ENCODE measurements at places on chromosomes 6 and 20.

GRCh38 chr20:12949429-12949980 lies 59.3 kb upstream of the SPTLC3 start:
- DNase-seq = no peak

DNA sequence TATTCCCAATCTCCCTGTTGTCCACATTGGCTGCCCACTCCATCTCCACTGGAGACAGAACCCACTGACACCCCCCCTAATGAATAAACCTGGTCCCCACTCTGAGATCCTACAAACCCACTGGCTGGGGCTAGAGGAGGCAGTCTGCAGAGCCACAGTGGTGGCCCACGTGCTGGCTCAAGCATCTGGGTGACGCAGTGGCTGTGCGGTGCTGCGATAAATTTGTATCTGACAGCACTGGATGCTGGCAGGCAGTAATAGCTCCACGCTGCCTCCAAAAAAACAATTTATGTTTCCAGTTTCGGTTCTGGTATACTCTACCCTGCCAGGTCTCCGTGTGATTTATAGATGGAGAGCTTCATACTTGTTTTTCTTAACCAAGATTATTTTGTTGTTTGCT lies 87.1 kb upstream of the SYNDIG1 start:
- no peak for DNase-seq

DNA sequence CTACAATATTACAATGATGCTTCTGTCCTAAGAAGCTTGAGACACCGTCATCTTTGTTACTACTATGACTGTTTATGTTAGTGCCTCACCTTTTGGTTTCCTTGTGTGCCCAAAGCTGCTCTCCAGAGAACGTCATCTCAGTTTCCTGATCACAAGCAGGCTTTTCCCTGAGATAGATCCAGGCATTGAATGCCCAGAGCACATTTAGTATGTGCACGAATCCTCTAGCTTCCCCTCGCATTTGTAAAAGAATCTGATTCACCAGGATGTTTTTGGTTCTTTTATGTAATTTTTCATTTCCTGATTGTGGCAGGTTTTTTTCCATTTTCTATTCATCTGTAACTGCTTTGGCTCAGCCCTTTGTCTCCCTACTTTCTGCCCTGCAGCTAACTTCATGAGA lies 100.2 kb upstream of the TMEM181 start:
- DNase-seq = no peak

GRCh38 chr6:169212897-169213813 lies 40.5 kb downstream of the THBS2 start:
- peak; percentile 89 for DNase-seq

DNA sequence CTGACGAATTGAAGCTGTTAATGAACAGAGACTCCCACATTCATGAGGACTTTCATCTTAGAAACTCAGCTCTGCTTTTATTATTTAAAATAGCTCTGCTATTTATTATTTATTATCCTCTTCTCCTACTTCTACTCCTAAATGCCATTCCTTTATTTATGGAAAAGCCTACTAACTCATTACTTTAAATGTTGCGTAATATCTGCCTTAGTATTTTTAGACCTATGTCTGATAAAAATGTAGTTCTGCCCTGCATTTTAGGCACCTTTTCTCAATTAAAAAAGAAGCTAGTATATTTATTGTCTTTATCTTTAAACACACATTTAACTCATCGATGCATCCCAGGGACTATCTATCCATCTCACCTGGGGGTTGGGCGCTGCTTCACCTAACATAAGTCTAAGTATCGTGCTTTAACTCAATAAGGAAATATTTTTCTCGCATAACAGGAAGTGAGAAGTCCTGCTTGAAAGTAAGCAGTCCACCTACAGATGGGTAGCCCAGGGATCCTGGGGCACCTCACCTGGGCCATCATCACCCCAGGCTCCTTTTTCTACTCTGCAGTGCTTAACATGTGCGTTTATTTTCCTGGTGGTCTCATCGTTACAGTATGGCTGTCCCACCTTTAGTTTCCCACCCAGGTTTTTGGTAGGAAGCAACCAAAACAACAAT lies 31.3 kb upstream of the FAM184A start:
- no peak for DNase-seq

GRCh38 chr6:43021270-43022047 lies at the start of gene RRP36:
Gene RRP36 (plus strand): TSS chr6:43021623. CDS start chr6:43021655, 32 bp downstream.
- DNase-seq = peak; percentile 51

- DNase-seq = no peak
These were observed 431.7 kb downstream of the TFAP2A start for GRCh38 chr6:9983168-9983567.

- DNase-seq = peak; percentile 80
These were observed 26.2 kb downstream of the SLCO4A1 start for GRCh38 chr20:62668441-62669027.

DNA sequence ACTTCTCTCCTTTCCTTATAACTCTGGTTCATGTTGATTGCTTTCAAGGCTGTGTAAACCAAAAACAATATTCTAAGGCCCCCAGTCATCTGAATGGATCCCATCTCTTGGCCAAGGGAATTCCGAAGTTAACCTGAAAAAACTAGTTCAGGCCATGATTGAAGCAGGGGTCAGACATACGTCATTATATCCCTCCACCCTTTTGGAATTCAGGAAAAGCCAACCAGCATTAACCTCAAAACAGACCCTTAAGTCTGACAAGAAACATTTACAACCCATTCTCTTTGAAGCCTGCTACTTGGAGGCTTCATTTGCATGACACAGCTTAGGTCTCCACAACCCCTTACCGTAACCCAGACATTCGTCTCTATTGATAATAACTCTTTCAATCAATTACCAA lies 39.7 kb downstream of the SLC26A8 start:
- no peak for DNase-seq

DNA sequence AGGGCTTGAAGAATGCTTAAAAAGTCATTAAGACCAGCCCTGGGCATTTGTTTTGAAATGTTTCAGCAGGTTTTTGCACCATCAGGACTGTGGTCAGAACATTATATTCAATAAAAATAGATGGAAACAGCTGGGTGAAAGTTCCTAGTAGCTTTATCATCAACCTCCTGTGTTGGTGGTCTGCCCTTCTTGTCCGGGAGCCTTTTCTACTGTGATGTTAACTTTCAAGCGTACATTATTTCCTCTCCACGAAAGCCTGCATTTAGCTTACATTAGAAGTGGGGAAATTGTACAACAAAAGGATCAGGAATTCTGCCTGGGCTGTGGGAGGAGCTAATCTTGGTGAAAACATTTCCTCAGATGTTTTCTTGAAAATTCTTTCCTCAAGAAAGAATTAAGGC lies 71.1 kb downstream of the LAMA4 start:
- DNase-seq = no peak

GRCh38 chr6:44489910-44490604 lies 102.6 kb downstream of the CDC5L start:
- no peak for DNase-seq

- no peak for DNase-seq
These were observed 48.3 kb downstream of the TRERF1 start for GRCh38 chr6:42403421-42403820.

GRCh38 chr6:30520522-30520921 lies 31.2 kb downstream of the HLA-E start:
- no peak for DNase-seq

GRCh38 chr20:7723284-7723683 lies 217.0 kb downstream of the HAO1 start:
- DNase-seq = no peak

DNA sequence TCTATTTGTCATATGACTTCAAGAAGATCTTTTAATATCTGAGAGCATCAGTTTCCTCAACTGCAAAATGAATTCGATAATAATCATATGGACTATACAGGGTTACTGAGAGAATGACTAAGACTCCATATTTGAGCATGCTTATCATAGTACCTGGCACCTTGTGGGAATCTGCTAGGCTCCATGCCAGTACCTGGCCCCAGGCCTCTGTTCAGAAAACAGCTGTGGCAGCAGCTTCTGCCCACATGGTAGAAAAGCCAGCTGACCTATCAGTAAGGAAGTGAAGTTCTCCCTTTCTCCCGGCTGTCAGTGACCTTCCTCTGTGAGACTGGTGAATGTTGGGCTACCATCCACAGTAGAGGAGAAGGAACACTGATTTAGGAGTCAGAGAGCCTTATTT lies 574.9 kb upstream of the CHD6 start:
- no peak for DNase-seq

DNA sequence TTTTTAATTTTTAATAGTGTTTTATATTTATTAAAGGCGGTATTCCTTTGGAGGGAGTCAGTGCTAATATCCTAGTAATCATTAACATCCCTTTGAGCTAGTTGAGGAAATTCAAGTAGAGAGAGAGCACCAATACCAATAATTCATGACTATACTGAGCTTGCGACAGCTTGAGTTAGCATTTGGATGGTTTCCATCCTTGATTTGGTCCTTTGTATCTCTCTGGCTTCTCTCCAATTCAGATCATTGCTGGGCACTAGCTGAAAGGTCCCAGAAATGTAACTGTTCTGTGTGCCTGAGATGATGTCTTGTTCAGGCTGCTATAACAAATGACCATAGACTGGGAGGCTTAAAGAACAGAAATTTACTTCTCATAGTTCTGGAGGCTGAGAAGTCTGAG lies 77.0 kb downstream of the RNF144B start:
- peak; percentile 34 for DNase-seq

- DNase-seq = no peak
These were observed 128.5 kb upstream of the SYNDIG1 start for GRCh38 chr20:24340933-24341332.

- no peak for DNase-seq
These were observed 218.9 kb downstream of the SLC24A3 start for GRCh38 chr20:19431316-19431700.

DNA sequence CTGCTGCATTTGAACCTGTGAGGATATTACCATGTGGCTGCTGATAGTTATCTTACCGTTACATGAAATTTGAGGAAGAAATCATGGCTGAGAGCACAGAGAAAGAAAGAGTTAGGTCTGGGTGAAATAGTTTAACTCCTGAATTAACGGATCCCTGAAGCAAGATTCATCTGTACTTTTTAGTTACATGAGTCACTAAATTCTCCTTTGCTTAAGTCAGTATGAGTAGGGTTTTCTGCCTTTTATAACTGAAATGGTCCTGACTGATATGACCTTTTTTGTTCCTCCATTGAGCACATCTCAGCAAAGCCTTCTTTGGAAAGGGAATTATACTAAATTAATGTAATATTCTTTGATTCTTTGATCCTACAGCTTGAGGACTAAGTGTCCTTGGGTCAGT lies 333.3 kb upstream of the ZFP64 start:
- DNase-seq = no peak

GRCh38 chr20:2755451-2756055 lies 44.9 kb downstream of the CPXM1 start:
- DNase-seq = no peak

DNA sequence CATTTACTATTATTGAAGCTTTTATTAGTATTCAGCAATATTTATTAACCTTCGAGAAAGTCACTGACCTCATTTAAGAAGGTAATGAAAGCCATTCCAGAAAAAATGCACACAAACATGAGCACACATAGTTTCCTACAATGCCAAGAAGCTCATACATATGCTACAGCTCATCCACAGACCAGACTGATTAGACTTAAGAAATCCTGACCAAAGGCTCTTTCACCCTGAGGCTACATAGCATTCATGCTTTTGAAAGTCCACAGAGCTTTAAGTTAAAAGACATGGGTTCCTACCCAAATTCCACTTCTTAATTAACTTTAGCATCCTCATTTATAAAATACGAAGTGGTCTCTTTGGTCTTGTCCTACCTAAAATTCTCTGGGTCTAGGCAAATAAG lies 430.4 kb downstream of the TBC1D32 start:
- DNase-seq = no peak

- DNase-seq = no peak
These were observed 84.2 kb downstream of the HUS1B start for GRCh38 chr6:572596-573265.

GRCh38 chr20:37630993-37631392 lies 62.8 kb upstream of the CTNNBL1 start:
- DNase-seq = no peak

DNA sequence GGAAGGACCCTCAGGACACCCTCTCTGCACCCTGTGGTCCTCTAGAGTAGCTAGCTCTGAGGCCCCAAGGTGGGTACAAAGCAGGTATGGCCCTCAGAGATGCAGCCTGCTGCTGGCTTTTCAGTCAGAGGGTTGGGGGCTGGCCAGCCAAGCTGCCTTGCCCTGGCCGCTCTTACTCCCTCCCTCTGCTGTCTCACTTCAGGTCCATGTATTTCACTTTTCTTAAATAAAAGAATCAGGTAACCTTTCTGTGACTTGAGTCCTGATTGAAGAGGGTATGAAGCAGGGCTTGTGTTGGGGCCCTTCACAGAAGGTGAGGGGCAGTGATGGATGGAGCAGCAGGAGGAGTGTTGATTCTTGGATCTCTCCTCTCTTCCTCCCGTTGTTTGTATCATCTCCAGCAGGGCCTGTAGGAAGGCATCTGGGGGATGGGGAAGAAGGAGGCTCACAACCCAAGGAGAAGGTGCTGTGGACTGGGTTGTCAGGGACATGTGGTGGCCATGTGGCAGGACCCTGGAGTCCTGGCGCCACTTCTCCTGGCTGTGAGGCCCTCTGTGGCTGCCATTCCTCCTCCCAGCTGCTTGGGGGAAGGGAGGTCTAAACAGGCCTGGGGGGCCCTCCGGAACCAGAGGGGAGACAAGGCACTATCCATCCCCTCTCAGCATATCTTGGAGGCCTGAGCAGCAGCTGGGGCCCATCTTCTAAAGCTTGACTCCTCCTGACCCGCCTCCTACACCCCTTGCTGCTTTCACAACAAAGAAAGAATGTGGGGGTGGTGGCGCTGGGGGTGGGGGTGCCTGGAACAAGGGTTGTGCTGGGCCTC lies 1.1 kb upstream of the PTK7 start:
- no peak for DNase-seq

DNA sequence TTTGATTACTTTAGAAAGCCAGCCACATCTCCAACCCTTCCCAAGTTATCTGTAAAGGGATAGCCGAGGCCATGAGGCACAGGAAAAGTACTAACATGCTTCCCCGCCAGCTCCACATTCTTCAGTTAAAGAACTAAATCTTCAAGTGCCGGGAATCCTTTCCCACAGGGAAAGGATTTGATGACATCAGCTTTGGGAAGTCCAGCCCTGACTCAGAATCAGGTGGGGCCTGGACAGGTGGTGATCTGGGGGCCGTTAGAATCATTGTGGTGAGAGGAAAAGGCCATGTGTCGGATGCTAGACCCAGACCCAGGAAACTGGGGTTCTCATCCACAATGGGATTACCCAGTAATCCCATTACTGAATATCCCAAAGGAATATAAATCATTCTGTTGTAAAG lies 580.0 kb downstream of the QKI start:
- DNase-seq = no peak
